ENCODE measurements at places on chromosomes 11 and 22.
A peak's percentile ranks its signal among the peaks of the same experiment; 100 is the strongest.

GRCh38 chr11:18324381-18324780 is 2.0 kb downstream of the GTF2H1 start:
- DNase-seq, result peak; percentile 47

DNA sequence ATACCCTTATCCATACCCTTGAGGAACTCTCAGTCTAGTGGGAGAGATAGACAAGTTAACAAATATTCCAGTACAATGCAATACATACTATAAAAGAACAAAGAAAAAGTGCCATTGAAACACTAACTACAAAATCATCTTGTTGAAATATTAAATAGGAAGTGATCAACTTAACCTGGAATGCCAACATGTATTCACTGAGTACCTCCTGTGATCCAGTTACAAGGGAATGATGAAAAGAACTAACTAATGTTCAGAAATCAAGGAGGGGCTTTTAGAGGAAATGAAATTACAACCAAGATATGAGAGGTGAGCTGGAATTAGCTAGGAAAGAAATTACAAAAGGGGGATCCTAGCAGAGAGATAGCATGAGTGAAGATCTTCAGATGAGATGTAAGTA is 6.2 kb upstream of the FIBIN start:
- no peak for DNase-seq

DNA sequence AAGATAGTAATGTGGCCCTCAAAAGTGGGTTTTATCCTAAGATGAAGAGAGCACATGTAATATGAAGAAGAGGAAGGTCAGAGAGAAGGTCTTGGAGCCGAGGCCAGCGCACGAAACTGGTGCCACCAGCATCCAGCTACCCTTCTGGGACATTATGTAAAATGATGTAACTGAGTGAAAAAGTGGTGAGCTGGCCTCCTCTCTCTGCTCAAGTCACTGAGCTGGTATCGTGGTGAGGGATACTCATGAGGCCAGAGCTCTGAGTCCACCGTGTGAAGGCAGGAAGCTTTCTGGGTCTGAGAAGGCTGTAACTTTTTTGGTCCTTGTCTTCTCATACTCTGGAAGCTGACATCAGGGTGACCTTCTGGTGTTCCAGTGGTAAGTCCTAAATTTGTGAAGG is 25.1 kb downstream of the RNF185 start:
- DNase-seq, result peak; percentile 57

DNA sequence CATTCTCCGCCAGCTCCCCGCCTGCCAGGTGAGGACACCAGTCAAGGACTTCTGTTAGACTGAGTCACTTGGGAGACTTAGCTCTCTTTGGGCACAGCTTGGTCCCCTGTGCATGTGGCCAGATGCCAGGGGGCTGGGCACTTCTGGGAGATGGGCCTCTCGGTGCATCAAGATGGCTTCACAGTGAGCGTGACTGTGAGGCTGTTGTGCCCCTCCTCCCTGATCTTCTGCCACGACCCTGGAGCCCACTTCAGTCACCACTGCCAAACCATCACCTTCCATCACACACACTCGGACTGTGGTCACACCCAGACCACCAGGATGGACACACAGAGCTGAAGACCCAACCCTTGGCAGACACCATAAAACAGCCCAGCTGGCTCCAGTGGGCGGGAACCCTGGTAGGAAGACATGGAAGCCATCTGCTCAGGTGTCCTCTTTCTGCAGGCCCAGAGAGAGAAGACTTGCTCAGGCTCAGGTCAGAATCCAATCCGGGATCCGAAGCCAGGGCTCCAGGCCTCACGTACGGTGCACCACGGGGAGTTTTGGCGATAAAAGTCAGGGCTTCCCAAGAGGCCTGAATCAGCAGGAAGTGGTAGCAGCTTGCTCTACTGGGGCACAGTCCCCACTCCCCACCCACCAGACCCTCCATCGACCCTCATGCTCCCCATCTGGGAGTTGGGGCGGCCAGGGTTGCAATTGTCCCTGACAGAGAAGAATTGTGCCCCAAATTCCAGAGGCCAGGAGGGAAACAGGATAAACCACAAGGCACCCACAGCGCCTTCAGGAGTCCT is 29.8 kb upstream of the CD5 start:
- DNase-seq, result no peak

DNA sequence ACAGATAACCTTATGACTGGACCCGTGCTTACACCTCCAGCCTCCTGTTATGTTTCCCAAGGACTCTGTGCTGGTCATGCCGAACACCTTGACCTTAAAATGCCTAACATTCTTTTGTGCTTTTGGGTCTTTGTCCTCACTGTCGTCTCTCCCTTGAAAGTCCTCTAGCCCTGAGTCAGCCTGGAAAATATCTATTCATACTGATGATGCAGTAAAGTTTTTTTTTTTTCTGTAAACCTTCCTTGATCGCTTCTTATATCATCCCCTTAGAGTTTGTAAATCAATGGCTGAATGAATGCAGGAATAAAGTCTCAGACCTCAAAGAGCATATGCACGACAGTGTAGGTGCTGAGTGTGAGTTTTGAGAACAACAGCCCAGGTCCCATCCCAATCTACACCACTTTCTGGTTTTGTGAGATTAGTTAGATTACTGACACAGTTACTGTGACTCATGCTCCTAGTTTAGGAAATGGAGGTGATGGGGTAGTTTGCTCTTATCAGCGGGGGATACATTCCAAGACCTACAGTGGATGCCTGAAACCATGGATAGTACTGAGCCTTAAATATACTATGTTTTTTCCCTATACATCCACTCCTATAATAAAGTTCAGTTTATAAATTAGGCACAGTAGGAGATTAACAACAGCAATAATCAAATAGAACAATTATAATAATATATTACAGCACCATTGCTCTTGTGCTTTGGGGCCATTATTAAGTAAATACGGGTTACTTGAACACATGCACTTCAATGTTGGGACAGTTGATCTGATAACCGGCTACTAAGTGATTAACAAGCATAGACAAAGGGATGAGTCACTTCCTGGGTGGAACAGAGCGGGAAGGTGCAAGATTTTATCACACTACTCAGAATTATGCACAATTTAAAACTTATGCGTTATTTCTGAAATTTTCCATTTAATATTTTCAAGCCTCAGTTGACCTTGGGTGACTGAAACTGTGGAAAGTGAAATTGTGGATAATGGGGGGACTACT is 8.6 kb downstream of the TCN1 start:
- DNase-seq, result peak; percentile 61

DNA sequence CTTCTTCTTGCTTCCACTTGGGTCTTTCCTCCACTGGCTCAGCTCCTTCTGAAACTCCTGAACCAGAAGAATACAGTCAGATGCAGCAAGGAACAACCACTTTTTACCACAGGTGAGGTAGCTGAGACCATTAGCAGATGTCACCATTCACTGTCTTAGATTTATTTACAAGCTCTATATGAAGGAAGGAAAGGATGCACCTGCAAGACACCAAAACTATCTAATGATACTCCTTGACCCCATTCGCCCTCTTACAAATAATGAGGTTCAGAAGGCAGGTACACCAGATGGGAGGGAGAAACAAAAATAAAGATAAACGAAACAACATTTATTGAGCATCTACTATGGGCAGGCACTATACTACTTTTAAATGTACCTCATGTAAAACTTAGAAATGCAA is 10.3 kb downstream of the TFIP11 start:
- no peak for DNase-seq

- DNase-seq, result no peak
Measured at GRCh38 chr11:128420951-128421350, 166.4 kb downstream of the ETS1 start.

DNA sequence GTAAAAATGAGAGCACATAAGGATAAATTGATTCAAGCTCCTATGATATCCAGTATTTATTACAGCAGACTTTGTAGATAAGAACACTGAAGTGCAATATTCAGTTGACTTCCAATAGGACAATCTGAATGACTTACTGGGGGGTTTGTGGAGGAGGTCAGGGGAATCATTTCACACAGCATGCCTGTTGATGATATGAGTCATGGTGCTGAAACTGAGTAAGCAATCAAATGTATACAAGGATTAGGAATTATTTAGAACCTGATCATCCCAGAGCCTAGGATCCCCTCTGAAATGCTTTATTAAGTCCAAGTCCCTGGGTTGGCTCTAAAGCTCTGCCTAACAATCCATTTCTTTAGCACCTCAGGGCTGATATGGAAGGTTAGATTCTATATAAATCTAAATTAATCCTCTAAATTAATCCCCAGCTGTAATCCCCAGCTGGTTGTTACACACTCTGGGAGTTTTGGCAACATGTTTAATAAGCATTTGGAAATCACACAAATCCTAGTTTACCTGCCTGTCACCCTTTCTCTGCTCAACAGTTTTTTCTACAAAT is 326.4 kb downstream of the GUCY1A2 start:
- no peak for DNase-seq

DNA sequence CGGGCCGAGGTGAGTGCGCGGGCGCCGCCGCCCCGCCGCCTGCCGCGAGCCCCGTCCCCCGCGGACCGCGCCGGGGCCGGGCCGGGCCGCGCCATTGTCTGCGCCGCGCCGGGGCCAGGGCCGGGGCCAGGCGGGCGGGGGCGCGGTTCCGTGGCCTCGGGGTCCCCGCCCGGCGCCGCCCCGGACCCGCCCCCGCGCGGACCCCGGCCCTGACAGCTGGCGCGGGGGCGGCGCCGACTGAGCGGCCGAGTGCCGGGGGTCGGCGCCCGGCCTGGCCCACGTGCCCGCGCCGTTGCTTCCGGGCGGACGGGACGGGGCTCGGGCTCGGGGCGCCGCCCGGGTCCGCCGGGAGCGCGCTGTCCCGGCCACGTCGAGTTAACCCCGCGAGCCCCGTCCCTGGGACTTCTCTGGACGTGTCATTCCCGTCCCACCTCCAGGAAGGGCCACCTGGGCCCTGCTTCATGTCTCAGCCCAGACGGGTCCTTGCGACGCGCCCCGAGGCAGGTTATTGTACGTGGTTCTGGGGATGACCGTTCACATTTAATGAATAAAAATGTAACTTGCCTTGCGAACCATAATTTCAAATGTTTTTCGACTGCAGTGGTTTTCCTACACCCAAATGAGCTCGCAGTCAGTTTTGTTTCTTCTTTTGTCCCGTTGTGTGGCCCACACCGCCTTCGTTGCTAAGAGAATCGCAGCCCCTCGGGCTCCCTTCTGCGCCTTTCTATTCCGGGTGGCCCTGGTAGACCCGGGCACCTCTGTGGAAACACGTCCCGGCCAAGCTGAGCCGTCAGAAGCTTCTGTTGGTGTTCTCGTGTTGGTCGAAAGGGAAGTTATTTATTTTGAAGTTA is 562 bp downstream of the ZBED4 start:
- DNase-seq, result peak; percentile 79

GRCh38 chr11:59289356-59290181 is 69.1 kb upstream of the OR5AN1 start:
- DNase-seq, result no peak

- peak; percentile 42 for DNase-seq
Measured at GRCh38 chr22:50473855-50474671, 772 bp downstream of the SBF1 start.

GRCh38 chr22:32202539-32203180 is 2.2 kb downstream of the RFPL2 start:
- peak; percentile 34 for DNase-seq

DNA sequence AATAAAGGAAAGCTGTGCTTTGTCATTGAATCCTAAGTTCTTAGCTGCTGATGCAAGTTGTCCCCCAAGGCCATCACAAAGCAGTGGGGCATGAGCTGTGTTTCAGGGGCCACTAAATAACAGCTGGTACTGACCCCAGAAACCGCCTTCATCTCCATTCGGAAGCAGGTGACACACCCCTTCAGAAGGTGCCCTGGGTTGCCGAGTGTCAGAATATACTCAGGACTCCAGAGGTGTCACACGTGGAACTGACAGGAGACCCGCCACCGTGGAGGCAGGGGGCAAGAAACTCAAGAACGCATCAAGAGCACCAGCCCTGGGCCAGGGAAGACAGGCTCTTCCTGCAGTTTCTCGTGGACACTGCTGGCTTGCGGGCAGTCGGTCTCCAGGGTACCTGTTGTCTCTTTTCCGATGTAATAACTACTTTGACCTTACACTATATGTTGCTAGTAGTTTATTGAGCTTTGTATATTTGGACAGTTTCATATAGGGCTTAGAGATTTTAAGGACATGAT is 41.5 kb downstream of the PPP2R1B start:
- no peak for DNase-seq

DNA sequence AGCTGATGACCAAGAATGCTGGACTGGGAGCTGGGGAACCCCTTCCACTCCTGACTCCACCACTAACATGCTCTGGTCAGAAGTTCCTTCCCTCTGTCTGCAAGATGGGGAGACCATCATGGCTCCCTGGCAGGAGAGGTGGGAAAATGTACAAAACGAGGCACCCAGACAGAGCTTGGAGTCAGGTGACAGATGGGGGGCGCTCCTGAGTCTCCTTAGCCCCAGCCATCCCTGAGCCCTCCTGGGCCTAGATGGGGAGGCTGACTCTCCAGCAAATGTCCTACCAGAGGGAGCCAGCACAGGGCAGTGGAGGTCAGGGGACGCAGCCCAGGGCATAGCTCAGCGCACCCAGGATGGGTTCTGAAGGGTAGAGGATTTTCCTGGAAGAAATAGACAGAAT is 20.0 kb downstream of the KCNJ4 start:
- DNase-seq, result peak; percentile 22

DNA sequence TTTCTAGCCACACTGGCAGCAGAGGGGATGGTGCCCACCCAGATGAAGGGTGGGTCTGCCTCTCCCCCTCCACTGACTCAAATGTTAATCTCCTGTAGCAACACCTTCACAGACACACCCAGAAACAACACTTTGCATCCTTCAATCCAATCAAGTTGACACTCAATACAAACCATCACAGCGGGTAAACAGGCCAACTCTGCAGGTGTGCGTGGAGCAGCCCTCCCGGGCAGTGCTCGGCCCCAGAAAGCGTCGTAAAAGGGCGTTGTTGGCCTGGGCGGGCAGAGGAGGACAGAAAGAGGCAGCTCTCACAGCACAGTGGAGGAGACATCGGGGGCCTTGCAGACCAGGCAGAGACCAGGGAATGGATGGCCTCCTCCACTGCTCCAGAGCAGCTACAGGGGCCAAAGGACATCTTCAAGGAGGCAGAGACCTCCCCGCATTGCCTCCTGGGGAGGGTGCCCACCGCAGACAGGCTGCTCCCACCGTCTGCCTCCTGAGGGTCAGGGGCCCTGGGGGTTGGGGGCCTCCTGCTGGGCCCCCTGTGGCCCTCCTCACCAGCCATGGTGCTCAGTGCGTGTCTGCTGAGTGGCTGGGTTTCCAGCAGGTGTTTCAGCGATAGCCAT is 56.1 kb upstream of the FADD start:
- no peak for DNase-seq

- DNase-seq, result no peak
Measured at GRCh38 chr11:30991376-30991775, 378.2 kb downstream of the DCDC1 start.

- no peak for DNase-seq
Measured at GRCh38 chr22:38097058-38097457, 13.1 kb upstream of the SLC16A8 start.

DNA sequence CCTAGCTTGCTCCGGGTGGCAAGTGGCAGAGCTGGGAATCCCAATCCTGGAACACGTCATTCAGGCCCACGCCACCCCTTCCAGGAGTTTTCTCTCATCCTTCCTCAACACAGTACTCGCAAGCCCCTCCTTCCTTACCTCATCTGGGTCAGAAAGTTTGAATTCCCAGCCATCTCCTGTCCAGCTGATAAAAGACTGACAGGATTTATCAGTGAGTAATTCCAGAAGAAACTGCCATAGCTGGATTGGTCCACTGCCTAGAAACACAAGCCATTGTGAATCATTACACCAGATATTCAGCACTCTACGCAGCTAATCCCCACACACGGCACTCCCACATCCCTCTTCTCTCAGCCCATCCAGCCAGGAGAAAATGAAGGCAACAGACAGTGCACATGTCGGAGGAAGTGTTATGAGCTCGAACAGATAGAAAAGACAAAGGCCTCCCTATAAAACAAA is 124.0 kb downstream of the ETS1 start:
- DNase-seq, result no peak

- DNase-seq, result peak; percentile 57
Measured at GRCh38 chr11:57474017-57474802, 13.9 kb downstream of the RTN4RL2 start.
